ENCODE measurements at places on chromosomes 3 and 15.

- DNase-seq, result no peak
Measured at GRCh38 chr3:79846148-79846933, 78.5 kb upstream of the ROBO1 start.

- DNase-seq, result no peak
Measured at GRCh38 chr15:74213858-74214284, 11.3 kb upstream of the STRA6 start.

- DNase-seq, result peak; percentile 90
Measured at GRCh38 chr3:138686771-138687221, 78.2 kb downstream of the FAIM start.

- DNase-seq, result no peak
Measured at GRCh38 chr3:177521305-177521704, 324.0 kb upstream of the TBL1XR1 start.

DNA sequence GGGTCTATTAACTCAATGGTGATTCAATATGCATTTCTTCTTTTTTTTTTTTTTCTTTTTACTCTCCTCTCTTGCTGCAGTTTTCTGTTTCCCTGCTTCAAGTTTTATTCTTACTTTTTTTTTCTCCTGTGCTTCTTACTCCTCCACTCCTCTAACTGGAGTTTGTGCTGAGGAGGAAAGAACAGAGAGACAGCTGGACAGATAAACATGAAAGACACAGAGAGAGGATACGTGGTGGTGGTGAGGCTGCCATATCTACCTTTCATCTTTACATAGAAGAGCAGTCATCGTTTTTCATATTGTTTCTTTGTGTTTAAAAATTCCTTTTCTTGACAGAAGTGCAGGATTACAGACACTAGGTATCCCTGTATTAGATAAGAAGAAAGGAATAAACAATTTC is 262.8 kb downstream of the OTOL1 start:
- DNase-seq, result no peak
